ENCODE measurements at places on chromosomes 11 and 22.

DNA sequence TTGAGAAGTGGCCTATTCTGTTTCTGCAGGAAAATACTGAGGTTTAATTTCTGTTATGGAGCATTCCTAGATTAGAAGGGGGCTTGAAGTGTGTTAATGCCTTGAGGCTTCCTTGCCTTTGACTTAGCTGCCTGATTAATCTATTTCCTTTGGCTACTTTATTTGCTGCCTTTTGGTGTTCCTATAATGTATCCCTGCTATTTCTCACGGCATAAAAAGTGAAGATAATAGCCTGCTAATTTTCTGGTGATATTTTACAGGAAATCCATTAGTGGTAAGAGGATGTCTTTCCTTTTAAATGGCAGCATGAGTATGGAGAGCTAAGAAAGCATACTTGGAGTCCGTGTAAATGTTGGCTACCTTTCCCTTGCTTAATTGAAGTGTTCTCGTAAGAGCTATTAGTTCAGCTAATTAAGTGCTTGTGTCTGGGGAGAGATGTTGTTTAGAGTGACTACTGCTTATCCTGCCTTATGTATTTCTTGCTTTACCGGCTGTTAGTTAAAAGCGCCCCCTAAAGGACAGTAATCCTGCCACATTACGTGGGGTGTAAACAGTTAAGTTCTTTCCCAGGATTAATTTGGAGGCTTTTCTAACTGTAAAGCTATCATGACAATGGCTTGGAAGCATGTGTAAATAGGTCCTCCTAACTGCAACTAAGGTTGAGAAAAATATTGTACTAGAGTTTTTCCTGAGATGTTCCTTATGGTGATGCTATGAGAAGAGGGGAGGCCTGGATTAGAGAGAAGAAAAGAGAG lies 45.6 kb downstream of the ZNF280B start:
- no peak for DNase-seq

GRCh38 chr11:61309141-61309540 lies 14.0 kb upstream of the VWCE start:
- DNase-seq = no peak

DNA sequence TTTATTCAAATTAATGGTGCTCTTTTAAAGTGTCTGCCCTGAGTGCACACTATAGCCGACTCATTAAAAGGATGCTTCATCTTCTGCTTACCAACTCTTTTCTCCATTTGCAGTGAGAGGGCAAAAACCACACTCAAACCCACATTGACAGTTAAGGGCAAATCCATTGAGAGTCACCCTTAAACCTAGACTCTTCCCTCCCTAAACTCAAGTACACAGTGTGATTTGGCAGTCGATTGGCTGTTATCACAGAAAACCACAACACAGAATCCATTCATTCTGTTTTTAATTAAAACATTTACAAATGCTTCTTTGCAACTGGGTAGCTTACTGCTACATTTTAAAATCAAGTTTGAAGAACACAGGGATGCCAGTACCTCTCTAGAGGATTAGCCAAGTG lies 120.0 kb downstream of the CADM1 start:
- DNase-seq = no peak

DNA sequence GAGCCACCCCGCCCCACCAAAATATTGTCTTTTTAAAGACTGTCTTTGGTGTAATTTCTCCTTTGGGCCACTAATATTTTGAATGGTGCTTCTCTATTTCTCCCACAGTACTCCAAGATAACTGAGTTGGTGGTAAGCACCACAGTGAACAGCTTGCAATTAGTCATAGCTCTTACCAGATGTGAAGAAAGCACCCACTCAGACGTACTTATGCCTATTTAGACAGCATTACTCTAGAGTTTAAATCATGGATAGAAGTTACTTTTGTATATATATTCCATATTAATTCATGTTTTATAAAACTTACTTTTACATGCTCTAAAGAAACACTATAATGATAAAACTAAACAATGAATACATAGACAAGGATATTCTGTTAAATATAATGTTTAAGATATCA lies 12.7 kb downstream of the ANO3 start:
- no peak for DNase-seq

- DNase-seq = no peak
These were observed 42.5 kb downstream of the TBX1 start for GRCh38 chr22:19802894-19803735.

DNA sequence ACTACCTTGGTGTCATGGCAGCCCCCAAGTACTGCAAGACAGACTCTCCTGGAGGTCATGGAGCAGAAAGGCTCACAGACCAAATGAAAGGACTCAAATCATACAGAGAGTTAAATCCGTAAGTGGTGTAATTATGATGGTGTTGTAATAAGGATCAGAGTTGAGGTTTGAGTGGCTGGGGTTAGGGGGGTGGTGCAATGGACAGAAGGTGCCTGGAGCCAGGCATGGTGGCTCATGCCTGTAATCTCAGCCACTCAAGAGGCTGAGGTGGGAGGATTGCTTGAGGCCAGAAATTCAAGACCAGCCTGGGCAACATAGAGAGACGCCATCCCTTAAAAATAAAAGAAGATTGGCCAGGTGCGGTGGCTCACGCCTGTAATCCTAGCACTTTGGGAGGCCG lies 18.7 kb downstream of the ART5 start:
- no peak for DNase-seq

DNA sequence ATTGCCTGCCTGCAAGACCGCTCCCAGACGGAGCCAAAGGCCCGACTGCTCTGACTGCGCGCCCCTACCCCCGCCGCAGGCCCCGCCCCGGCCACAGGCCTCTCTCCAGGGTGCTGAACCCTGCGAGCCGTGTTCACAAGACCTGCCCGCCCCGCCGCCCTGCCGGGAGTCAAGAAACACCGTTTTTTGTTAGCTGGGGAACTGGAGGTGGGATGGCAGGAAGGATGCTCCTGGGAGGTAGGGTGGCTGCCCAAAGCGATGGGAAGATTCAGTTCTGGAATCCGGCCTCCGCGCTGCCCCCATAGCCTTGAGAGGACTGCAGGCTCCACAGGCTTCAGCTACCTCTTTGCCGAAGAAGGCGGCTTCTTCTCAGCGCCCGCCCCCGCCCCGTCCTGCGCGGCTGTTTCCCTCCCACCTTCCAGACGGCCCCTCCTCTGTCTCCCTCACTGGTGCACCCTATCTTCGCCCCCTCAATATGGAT lies 2.7 kb upstream of the PDE2A start:
- peak; percentile 37 for DNase-seq

DNA sequence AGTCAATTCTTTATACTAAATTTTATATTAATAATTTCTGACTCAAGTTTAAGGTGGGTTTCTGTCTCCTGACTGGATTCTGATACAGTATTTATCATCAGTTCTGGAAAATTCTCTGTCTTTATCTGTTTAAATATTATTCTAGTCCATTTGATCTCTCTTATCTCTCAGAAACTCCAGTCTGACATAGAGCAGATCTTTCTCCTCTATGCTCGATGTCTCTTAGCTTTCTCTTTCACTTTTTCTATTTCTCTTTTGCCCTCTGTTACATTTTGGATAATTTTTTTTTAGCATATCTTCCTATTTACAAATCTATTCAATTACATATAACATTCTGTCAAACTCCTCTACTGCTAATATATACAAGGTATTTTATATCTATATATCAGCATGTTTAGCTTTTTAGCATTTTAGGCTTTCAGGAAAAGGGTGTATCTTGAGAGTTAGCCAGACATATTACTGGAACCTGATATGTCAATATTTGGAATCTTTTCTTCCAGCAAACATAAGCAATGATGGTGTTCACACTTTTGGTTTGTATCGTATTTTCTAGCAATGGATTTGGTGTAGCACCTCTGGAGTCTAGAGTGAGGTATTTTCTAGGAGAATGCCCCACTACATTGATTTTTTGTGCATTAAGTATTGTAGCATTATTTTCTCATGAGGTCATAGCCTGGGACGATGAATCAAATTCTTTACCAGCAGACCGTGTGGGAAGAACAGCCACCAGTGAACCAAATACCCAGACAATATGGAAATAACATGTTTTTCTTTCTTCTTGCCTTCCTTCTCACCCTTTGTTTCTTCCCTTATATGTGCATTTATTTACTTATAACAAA lies 4.1 kb upstream of the NNMT start:
- no peak for DNase-seq

Data from transverse colon (tissue), 4 donors.